Renal cortex interstitium (tissue), 15 donors: ENCODE measurements at places on chromosomes 3 and 15.

- no peak for DNase-seq
Observed at GRCh38 chr3:194577986-194578905, 55.0 kb downstream of the TMEM44 start.

- DNase-seq = no peak
Observed at GRCh38 chr3:30471066-30471465, 135.3 kb upstream of the TGFBR2 start.

GRCh38 chr15:101486696-101487459, 2.6 kb downstream of the PCSK6 start:
- no peak for DNase-seq

DNA sequence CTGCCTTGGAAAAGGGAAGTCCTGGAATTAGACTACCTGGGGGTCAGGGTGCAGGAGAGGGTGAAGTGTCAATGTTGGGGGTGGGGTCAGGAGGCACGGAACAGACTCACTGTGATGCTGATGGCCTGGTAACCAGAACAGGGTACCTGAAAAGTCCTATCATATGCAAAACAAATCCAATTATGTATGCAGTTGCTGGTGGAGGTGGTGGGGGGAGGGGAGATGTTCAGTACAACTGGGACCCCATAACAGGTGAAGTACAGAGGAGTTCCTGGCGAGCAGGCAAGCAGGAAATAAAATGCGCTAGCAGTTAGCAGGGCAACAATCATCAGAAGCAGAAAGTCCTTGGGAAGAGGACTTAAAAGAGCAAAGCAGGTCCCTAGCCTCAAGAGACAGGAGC, 4.2 kb upstream of the KATNBL1 start:
- DNase-seq = no peak

DNA sequence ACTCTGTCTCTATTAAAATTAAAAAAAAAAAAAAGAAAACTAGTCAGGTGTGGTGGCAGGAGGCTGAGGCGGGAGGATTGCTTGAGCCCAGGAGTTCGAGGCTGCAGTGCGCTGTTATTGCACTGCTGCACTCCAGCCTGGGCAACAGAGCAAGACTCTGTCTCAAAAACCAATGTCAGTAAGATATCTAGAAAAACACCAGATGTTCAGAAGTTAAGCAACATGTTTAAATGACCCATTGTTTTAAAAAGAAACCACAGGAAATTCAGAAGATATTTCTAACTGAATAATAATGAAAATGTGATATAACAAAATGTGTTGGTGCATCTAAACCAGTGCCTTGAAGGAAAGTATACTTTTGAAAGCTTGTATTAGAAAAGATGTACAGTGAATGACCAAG, 203.4 kb upstream of the CGNL1 start:
- no peak for DNase-seq

DNA sequence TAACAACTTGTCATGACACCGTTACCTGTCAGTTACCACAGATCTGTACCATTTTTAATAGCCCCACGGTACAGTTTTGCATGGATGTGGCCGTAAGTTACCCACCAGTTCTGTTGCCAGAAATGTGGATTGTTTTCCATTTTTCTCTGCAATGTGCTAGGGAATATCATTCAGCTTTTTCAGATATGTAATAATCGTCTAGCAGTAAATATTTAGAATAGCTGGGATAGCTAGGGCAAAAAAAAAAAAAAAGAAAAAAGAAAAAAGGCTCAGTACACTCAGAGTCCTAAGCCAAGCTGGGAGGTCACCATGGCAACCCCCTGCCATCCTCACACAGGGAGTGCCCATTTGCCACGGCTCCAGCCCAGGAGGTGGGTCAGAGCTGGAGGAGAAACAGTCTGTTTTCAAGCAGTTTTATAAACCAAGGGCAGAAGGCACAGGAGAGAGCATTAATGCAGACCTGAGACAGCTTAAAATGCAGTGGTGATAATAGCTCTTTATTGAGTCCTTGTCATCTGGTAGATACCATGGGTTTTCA, 25.2 kb downstream of the PAQR5 start:
- no peak for DNase-seq

DNA sequence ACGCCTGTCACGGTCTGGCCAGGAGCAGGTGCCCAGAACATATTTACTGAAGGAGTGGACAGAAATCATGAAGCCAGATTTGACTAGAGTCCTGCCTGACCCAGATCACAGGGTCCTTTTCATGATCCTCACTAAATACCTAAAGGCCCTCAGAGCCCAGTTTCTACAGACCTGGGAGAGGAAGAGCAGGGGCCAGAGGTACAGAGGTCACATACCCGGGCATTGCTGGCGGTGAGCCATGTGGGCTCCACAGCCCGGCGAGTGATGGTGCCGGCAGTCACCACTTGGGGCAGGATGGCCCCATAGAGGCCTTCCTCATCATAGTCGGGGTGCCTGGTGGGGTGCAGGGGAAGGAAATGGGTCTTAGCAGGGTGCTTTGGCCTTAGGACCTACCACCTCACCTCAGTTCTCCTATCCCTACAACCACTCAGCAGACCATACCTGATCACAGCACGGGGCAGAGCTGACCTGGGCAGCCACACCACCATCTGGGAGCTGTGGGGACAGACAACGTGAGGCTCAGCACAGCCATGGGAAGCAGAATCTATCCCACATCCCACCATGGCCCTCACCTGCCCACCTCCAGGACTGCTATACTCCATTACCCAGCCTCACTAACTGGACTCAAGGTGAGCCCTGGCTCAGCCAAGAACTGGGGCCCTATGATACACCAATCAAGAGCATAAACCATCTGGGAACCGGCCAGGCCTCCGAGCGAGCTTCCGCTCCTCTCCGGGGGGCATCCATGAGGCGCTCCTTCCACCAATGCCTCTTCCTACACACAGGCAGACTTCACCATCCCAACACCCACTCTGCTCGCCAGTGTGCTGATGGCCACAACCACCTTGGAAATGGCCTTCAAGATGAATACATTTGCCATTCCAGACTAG, 12.9 kb downstream of the POLG start:
- no peak for DNase-seq

DNA sequence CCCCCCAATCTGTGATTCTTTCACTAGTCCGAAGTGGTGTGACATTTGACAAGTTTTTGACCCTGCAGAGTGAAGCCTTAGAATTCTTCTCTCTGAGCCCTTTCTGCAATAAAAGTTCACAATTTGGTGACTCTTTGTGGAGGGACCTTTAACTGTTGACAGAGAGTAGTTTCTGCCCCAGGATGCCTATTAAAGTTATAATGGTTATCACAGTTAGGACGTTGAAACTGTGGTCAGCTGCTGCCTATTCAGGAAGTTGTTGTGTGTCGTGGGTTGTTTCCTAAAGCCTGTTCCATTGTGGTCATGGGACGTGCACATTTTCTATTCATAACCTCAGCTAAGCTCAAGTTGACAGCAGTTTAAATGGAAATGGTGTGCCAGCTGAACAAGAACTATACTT, 274.5 kb downstream of the NEK10 start:
- DNase-seq = no peak

DNA sequence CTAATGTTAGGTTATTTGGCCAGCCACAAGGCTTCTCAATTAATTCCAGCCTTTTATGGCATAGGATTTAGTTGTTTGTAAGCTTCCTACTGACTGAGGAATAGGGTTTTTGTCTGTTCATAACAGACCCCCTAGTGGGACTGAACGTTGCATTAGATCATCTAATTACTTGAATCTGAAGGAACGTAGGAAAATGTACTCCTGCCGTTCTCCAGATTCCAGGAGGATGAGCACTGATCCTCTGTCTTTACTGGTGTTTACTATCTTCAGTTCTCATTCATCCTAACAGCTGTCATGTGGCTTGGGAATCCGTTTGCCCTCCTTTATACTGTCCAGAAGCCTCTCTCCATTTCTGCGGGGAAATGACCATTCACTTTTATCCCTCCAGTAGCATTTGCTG, 52.7 kb downstream of the RAD54L2 start:
- DNase-seq = no peak

DNA sequence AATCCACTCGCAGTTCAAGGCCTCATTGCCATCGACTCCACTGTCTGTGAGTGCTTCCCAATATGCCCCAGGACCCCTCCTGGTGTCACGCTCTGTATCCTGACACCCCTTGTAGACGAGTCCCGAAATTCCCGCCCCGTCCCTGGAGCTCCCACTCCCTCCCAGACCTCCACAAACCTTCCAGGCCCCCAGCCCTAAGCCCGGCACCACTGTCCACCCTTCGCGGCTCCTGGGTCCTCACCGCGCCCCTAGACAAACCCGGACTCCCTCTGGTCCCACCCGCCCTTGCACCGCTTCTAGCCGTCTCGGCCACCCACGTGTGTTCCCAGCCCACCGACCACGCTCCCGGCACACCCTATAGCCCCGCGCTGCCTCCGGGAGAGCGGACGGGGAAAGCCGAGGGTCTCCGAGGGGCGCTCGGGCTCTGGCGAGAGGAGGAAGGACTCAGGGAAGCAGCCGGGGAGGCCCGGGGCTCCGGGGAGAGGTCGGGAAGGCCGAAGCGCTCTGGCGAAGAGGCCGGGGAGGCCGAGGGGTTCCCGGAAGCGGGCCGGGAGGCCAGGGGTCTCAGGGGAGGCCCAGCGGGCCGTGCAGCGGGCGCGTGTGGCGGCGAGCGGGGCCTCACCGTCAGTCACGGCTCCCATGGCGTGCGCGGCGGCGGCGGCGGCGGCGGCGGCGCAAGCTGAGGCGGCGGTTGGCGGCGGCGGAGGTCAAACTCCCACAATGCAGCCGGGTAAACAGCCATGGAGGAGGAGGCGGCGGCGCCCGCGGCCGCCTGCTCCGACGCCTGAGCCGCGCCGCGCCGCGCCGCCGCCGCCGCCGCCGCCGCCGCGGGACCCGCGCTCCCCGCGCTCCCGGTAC, at the start of the genes ATXN7 and THOC7:
Gene ATXN7 (plus strand): TSS at position 718 of the 858 bp plus-strand sequence. CDS start 48,732 bp downstream, outside the sequence.
Gene THOC7 (minus strand): TSS at position 656 of the 858 bp plus-strand sequence. CDS start 15 bp downstream, at position 641.
- DNase-seq = peak; percentile 33

- DNase-seq = no peak
Observed at GRCh38 chr3:50125541-50126286, 29.4 kb upstream of the SEMA3F start.

GRCh38 chr3:166836836-166837235, 543.3 kb downstream of the ZBBX start:
- DNase-seq = no peak

- no peak for DNase-seq
Observed at GRCh38 chr3:182108371-182108770, 396.6 kb downstream of the SOX2 start.

- peak; percentile 50 for DNase-seq
Observed at GRCh38 chr3:156605686-156606605, 51.0 kb upstream of the SSR3 start.

- no peak for DNase-seq
Observed at GRCh38 chr15:90924375-90924774, 8.0 kb downstream of the HDDC3 start.

- DNase-seq = no peak
Observed at GRCh38 chr15:69807721-69808120, 290.0 kb downstream of the TLE3 start.
